ENCODE measurements at places on chromosomes 16 and 17. TPM values are rescaled to one million over a fixed set of nuclear protein-coding genes. Genes with fewer than 3 reads are reported as not detected.

MMP2 gene
- total RNA-seq = not detected

DNA sequence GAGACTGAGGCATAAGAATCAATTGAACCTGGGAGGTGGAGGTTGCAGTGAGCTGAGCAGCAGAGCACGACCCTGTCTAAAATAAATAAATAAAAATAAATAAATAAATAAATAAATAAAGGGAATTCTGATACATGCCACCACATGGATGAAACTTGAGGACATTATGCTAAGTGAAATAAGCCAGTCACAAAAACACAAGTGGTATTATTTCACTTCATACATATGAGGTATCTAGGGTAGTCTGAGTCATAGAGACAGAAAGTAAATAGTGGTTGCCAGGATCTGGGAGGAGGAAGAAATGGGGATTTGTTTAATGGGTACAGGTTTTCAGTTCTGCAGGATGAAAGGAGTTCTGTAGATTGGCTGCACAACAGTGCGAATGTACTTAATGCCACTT lies 16.3 kb downstream of the PIPOX start:
- no peaks in the 10 kb centered on the region for H3K27me3 ChIP-seq
- no peak for DNase-seq
- no peak overlapping the region for H3K4me3 ChIP-seq

- no peaks in the 10 kb centered on the region for H3K27me3 ChIP-seq
- no peaks in the 10 kb centered on the region for H3K36me3 ChIP-seq
- no peaks in the 10 kb centered on the region for H3K4me1 ChIP-seq
- DNase-seq = no peak
- no peak overlapping the region for H3K27ac ChIP-seq
Observed at GRCh38 chr16:35795361-35796029, 2336.1 kb downstream of the TP53TG3F start.

DNA sequence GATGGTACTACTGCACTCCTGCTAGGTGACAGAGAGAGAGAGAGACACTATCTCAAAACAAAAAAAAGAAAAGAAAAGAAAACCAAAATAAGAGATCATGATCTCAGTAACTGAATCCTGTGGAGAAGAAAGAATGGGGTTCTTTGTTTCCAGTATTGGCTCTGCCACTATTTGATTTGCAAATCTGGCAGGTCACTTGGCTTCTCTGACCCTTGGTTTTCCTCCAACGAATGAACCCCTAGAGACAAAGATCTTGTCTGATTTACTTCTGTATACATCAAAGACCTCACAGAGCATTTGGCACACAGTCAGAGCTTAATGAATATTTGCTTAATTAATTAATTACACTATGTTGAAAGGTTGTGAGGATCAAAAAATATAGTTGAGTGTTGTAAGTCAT lies 47.9 kb upstream of the NLK start:
- H3K27ac ChIP-seq = no peak overlapping the region
- H3K36me3 ChIP-seq = no peaks in the 10 kb centered on the region
- peaks cover 7% of the 10 kb centered on the region for H3K27me3 ChIP-seq
- no peak for DNase-seq
- no peaks in the 10 kb centered on the region for H3K4me1 ChIP-seq
- H3K4me3 ChIP-seq = no peak overlapping the region

DNA sequence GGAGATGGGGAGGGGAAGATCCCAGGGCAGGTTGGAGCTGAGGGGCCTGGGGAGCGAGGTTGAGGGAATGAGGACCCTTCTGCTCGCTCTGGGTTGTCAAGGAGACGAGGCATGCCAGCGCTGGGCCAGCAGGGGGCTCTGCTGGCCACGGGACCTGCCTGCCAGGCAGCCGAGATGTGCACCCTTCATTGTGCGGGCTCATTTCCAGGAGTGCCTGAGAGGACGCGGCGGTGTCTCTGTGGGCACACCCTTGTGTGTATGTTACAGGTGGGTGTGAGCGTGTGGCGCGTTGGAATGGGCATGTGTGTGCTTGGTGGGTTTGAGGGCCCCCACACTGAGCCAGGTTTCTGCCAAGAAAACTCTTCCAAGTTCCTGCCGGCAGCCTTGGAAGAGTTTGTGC lies 15.9 kb downstream of the ARHGAP23 start:
- H3K36me3 ChIP-seq = no peaks in the 10 kb centered on the region
- H3K4me3 ChIP-seq = no peak overlapping the region
- H3K27me3 ChIP-seq = no peaks in the 10 kb centered on the region
- H3K4me1 ChIP-seq = peaks cover 6% of the 10 kb centered on the region
- H3K27ac ChIP-seq = no peak overlapping the region

DNA sequence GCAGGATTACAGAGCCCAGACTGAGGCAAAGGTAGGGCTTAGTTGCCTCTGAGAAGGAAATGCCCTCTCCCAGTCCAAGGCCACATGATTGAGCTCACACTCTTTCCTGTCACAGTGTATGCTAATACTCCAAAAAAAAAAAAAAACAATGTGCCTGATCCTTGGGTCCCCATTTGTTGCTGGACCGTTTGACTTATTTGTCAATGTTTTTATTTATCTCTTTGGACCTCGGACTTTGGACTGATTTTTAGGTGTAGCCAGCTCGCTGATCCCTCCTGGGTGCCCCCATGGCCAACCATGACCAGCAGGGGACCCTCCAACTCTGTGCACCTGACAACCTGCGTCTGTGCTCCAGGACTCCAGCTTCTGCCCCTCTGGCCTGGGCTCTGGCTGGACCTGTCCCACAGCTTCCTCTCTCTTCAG lies 622 bp upstream of the CCL16 start:
- H3K36me3 ChIP-seq = no peaks in the 10 kb centered on the region
- peak; percentile 30 for DNase-seq
